ENCODE measurements at places on chromosomes 4 and X. TPM values are rescaled to one million over a fixed set of nuclear protein-coding genes. Genes with fewer than 3 reads are reported as not detected.

CLGN gene
- total RNA-seq: 0.98 TPM

LDB2 gene
- total RNA-seq: 5.1 TPM

OCIAD2 gene
- 2.2 TPM for total RNA-seq

PRKG2 gene
- 2.9 TPM for total RNA-seq

RASSF6 gene
- total RNA-seq: under 0.01 TPM

SPIN4 gene
- 3.3 TPM for total RNA-seq

BGN gene
- total RNA-seq: 11.4 TPM

TCEAL5 gene
- total RNA-seq: under 0.01 TPM

TBC1D25 gene
- 6.6 TPM for total RNA-seq

MAGEB17 gene
- not detected for total RNA-seq

JADE3 gene
- 3.9 TPM for total RNA-seq

SPANXA1 gene
- total RNA-seq: not detected

DRP2 gene
- total RNA-seq: under 0.01 TPM

BEX5 gene
- total RNA-seq: not detected

SYNPO2 gene
- 10.3 TPM for total RNA-seq

PTPN13 gene
- 52.4 TPM for total RNA-seq

ARHGEF38 gene
- total RNA-seq: not detected

NPY2R gene
- under 0.01 TPM for total RNA-seq

SSX4B gene
- not detected for total RNA-seq

HEPH gene
- total RNA-seq: 4.7 TPM

FHDC1 gene
- total RNA-seq: 0.20 TPM

Measured in subcutaneous preadipocyte (primary cell).